ENCODE measurements at places on chromosomes 2 and 18.
A peak's percentile ranks its signal among the peaks of the same experiment; 100 is the strongest.

DNA sequence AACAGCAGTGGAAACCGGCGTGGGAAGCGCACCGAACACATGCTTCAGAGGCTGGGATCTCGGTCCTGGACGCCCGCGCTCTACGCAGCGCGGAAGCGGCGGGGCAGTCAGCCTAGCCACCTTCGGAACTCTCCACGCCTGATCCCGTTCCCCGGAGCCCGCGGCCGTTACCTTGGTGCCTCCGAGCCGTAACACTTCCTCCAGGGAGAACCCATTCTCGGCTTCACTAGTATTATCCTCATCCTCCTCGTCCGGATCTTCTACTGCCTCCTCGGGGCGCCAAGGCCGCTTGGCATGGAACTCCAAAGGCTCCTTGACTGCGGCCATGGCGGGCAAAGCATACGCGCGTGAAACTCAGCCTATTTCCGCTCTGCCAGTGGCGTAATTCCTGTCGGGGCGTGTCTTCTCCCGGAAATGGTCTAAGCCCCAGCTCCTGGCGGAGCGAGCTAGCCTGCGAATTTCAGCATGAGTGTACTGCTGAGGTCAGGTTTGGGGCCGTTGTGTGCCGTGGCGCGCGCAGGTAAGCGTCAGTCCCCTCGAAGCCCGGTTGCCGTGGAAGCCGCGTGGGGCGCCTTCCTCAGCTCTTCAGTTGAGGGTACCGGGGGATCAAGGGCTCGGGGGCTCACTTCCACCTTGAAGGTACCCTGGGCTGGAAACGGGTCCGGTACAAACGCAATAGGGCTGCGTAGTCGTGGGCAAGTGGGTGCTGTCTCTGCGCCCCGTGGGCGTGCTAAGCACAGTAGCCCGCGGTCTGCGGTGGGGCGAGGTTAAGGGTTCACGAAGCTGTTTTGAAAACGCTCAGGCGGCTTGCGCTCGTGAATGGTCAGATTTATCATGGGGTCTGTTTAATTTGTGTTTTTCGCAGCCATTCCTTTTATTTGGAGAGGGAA lies at the start of the genes CEBPZ and NDUFAF7:
Gene CEBPZ (minus strand): TSS at position 356 of the 890 bp plus-strand sequence. CDS start 29 bp downstream, at position 327.
Gene NDUFAF7 (plus strand): TSS at position 418 of the 890 bp plus-strand sequence. CDS start 48 bp downstream, at position 466.
- DNase-seq: peak; percentile 87

DNA sequence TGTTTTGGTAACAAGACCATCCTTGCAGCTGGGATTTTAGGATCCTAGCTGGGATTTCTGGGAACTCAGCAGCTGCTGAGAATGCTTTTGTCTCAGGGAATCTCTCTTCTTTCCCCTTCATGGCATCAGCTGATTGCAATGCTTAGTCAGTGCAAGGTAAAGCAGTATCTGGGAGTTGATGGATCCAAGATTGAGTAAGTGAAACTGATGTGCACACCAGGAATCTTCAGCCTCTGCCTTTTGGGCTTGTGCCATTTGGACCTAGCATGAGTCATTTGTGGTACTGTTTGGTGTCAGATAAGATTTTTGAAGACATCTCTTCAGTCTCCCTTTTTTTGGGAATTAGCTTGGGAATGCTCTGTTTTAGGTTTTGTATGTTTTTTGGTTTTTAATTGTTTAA lies 363.3 kb upstream of the TFPI start:
- no peak for DNase-seq

DNA sequence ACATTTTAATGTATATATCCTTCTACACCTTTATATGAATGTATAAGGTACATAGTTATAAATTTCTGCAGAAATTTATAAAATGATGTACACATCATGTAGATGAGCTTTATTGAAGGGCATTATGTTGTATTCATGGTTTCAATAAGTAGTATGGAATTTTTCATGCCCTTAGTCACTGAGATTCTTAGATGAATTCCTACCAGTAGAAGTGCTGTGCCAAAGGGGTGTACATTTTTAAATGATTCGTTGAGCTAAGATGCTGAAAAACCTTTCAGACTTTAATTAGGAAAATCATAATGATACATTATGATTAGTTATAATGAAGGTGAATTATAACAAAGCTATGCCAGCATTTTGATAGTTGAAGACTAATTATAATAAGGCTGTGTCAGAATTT lies 115.2 kb downstream of the ZNF236 start:
- no peak for DNase-seq

DNA sequence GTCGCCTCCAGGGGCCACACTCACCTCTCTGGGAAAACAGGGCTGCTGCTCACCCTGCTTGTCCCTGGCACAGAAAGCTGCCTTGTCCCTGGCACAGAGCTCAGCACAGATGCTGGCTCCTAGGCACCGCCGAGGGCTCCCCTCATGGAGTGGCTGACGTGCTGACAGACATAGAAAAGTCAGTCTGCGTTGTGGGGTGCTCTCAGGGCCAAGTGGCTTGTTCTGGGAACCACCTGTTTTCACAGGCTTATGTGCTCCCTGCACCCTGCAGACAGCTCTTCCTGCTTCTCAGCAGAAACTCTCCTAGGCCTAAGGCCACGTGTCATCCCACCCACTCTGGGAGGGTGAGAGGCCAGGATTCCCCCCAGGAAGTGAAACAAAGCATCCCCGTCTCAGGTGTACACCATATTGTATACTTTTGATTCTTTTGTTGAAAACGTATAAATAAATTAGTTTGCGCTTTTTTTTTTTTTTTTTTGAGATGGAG lies 84.7 kb upstream of the TMEM200C start:
- no peak for DNase-seq

DNA sequence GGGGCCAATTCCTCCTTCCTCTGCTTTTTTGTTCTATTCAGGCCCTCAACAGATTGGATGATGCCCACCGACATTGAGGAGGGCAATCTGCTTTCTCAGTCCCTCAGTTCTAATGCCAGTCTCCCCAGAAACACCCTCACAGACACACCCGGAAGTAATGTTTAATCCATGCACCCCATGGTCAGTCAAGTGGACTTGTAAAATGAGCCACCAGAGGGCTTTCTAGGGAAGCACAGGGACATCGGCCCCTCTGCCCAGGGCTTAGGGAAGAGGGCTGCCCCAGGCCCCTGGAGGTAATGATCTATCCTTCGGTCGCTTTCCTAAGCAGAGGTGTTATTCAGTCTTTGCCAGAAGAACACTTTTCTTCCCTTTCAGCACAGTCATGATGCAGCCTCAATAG lies 107.4 kb downstream of the PDCL3 start:
- no peak for DNase-seq

- DNase-seq: no peak
These were observed 33.8 kb downstream of the MAP4K3 start for GRCh38 chr2:39403311-39403710.

DNA sequence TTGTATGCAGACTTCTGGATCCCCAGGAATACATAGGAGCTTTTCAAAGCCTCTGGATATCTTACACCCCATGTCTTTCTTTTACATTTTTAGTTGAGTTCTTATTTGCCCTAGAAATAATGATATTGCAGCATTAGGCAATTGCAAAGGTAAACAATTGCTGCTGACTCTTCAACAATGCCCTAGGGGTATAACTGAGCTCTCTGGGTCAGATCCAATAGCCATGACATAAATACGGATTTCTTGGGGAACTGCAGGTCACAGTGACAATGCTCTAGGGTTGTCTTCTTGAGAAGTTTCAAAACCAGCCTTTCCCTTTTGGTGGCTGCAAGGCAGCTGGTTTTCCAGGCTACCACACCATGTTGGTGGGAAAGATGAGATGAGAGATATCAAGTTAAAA lies 16.5 kb upstream of the OR6B3 start:
- DNase-seq: no peak

DNA sequence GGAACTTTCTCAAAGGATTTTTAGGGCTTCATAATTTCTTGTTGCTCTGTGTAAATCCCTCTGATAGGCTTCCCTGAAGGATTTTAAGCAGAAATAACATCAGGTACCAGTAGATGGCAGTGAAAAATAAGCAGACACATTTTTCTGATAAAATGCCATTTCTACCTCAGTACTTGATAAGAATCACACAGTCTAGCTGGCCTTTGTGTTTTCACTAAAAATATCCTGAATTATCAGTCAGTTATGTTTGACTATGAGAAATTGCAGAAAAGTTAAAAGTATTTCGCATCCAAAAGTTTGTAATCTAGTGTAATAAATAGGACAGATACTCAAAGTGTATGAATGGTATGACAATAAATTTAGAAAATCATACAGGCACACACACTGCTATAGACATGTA lies 68.7 kb downstream of the DNAJC10 start:
- DNase-seq: no peak

DNA sequence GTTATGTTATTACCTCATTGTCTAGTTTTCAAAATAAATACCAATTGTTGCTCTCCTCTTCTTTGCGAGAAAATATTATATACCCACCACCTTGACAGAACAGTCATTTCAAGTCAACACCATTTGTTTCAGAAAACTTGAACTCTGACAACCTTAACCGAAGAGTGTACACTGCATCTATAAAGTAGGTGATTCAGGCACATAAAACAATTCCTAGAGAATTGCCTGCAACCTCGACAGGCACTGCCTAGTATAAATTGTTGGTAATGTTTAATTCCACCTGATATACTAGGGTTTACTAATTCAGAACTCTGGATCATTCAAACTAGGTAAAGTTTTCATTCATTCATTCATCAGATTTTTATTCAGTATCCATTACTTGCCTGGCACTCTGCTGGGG lies 121.8 kb downstream of the AKAIN1 start:
- no peak for DNase-seq

GRCh38 chr2:231764760-231765159 lies 16.3 kb downstream of the PDE6D start:
- DNase-seq: no peak

- no peak for DNase-seq
These were observed 92.3 kb downstream of the ETAA1 start for GRCh38 chr2:67489396-67489795.

DNA sequence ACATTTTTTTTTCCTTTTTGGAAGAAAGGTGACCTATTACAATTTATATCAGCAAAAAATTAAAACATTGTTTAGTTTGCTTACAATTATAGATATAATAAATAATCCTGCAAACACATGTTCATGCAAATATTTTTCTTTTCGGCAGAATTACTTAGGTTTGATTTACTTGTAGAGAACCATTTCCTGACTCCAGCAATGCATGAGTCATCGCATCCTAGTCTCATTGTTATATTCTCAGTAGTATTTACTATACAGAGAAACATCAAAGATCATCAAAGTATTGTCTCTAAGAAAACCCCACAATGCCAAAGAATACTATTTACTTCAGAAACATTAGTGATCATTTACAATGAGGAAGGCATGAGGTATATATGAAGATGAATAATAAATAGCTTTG lies 40.4 kb upstream of the MTIF2 start:
- DNase-seq: no peak

GRCh38 chr2:39620067-39620466 lies 45.6 kb upstream of the TMEM178A start:
- no peak for DNase-seq

DNA sequence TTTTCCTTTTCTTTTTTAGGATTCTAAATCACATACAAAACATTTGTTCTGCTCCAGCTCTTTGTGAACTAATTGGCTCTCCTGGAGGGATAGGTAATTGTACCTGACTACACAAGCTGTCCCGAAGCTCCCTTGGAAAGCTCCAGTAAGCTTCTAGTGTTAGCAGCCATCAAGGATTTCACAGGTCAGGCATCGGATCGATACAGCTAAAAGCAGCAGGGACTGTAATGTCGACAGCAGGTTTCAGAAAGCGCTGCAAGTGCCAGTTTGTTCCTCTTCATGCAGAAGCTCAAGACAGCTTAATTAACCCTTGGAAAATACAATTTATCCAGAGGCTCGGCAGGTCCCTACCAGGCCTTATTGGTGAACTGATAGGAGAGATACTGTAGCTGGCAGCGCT lies 87.2 kb upstream of the VRK2 start:
- no peak for DNase-seq

DNA sequence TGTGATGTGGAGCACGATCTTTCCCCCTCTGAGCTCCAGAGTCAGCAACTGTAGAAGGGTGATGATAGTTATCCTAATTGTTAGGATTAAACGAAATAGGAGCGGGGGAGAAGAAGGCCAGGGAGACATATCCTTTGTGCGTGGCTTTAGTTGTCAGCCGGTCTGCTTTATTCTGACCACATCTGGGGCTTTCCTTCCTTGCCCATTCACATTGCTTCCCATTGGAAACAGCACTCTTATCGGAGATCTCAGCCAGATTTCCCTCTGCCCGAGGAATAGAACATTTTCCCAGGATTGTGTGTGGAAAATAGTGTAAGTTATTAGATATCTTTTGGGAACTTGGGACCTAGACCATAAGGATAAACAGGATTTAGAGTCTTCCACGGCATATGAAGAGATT lies 1.5 kb downstream of the RALB start:
- no peak for DNase-seq

- no peak for DNase-seq
These were observed 422.6 kb upstream of the ID2 start for GRCh38 chr2:8259106-8259840.
